ENCODE measurements at places on chromosomes 16 and 17. TPM values are rescaled to one million over a fixed set of nuclear protein-coding genes. Genes with fewer than 3 reads are reported as not detected.

Gene CASKIN1
- 1.2 TPM for total RNA-seq

Gene BBS2
- 43.7 TPM for total RNA-seq

Gene MYH8
- total RNA-seq = 0.05 TPM

Gene CRHR1
- not detected for total RNA-seq

Gene KRT25
- not detected for total RNA-seq

Gene SPNS3
- total RNA-seq = 0.54 TPM

Gene KREMEN2
- not detected for total RNA-seq

Gene CUEDC1
- total RNA-seq = 46.6 TPM

Gene ADGRG1
- total RNA-seq = 15.9 TPM

Gene HS3ST2
- total RNA-seq = 0.22 TPM

Gene IRX3
- total RNA-seq = 70.2 TPM
